ENCODE measurements at places on chromosomes 16 and 17.

DNA sequence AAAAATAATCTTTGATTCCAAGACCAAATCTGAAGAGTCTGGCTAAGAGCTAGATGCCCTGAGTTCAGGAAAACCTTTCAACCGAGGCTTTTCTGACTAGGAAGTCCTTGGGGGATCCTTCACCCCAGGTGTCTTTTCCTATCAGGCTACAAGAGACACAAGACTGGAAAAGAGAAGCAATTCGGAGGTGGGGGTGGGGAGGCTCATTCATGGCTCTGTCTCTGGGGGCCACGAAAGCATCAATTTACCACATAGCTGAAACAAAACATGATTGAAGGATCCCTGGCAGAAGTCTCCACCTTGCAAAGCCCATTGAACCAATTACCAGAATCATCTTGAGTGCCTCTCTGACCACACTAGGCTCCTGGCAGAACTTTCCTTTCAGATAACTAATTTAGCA lies 239.8 kb upstream of the SALL1 start:
- DNase-seq = no peak
- H3K36me3 ChIP-seq = no peaks in the 10 kb centered on the region
- no peak overlapping the region for H3K4me3 ChIP-seq
- no peaks in the 10 kb centered on the region for H3K27me3 ChIP-seq
- no peaks in the 10 kb centered on the region for H3K4me1 ChIP-seq

GRCh38 chr17:30534298-30534697 lies 57.1 kb downstream of the GOSR1 start:
- H3K27me3 ChIP-seq = no peaks in the 10 kb centered on the region
- no peaks in the 10 kb centered on the region for H3K4me1 ChIP-seq
- H3K27ac ChIP-seq = no peak overlapping the region
- H3K36me3 ChIP-seq = no peaks in the 10 kb centered on the region
- DNase-seq = no peak

GRCh38 chr17:76667786-76668453 lies 24.4 kb upstream of the ST6GALNAC1 start:
- H3K27ac ChIP-seq = no peak overlapping the region
- no peak overlapping the region for H3K4me3 ChIP-seq
- H3K4me1 ChIP-seq = peaks cover 20% of the 10 kb centered on the region
- no peaks in the 10 kb centered on the region for H3K27me3 ChIP-seq
- no peak for DNase-seq

- H3K4me1 ChIP-seq = no peaks in the 10 kb centered on the region
- H3K27ac ChIP-seq = no peak overlapping the region
- no peaks in the 10 kb centered on the region for H3K27me3 ChIP-seq
- DNase-seq = no peak
- H3K36me3 ChIP-seq = no peaks in the 10 kb centered on the region
Measured at GRCh38 chr17:46898364-46898763, 24.6 kb upstream of the GOSR2 start.

GRCh38 chr17:77666881-77667395 lies 291.6 kb upstream of the TNRC6C start:
- no peaks in the 10 kb centered on the region for H3K36me3 ChIP-seq
- H3K27ac ChIP-seq = no peak overlapping the region
- no peak for DNase-seq
- H3K4me3 ChIP-seq = no peak overlapping the region
- H3K4me1 ChIP-seq = no peaks in the 10 kb centered on the region

DNA sequence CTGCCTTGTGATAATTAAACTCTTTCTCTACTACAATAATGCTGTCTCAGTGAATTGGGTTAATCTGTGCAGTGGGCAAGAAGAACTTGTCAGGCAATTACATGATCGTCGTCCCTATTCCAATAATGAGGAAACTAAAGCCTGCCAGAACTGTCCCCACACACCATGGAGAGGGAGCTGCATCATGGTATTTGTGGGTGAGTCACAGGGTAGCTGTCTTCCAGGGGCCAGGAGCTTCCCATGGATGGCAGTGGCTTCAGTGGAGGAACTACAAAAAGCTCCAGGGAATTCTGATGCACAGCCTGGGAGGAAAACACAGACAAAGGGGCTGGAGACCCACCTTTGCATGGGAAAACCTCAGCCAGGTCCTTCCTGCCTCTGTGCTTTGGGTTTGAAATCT lies 83.3 kb upstream of the C16orf82 start:
- H3K27me3 ChIP-seq = no peaks in the 10 kb centered on the region
- no peak for DNase-seq
- no peaks in the 10 kb centered on the region for H3K4me1 ChIP-seq
- H3K36me3 ChIP-seq = no peaks in the 10 kb centered on the region
- no peak overlapping the region for H3K4me3 ChIP-seq

DNA sequence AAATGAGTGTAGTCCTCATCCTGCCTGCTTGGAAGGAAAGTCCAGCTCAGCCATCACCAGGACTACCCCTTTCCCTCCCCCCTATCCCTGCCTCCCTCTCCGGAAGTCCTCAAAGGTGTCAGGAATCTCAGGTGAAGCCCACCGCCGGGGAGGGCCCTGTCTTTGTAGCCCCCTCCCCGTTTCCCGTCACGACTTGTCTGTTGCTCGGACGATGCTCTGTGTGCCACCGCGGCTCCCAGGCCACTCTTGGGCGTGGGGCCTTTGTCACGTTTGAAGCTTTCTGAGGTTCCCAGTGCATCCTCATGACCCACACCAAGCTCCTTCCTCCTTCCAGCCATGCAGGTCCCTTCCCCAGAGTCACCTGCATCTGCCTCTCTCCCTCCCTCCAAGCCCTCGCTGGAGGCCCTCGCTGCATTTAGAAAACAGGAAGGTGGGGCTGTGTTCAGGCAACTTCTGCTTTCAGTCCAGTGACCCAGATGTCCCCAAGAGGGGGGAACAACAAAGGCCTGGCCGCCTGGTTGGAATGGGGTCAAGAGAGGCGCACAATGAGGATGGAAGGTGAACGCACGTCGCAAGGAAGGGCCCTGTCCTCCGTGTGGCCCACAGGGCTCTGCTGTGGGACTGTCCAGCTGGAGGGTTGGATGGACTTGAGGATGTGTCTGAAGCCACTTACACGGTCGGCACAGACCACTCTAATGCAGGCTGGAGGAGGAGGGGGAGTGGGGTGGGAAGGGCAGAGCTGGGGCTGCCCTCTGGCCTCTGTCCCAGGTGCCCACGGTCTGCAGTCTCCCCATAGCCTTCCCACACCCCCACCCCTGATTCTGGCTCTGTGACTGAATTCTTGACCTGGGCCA lies 59.9 kb downstream of the OR1D5 start:
- H3K4me1 ChIP-seq = peaks cover 17% of the 10 kb centered on the region
- H3K27me3 ChIP-seq = no peaks in the 10 kb centered on the region
- H3K36me3 ChIP-seq = peaks cover 6% of the 10 kb centered on the region
- no peak for DNase-seq

GRCh38 chr16:52191531-52192134 lies 355.3 kb downstream of the TOX3 start:
- H3K36me3 ChIP-seq = no peaks in the 10 kb centered on the region
- H3K4me1 ChIP-seq = no peaks in the 10 kb centered on the region
- no peak overlapping the region for H3K27ac ChIP-seq
- no peak overlapping the region for H3K4me3 ChIP-seq

DNA sequence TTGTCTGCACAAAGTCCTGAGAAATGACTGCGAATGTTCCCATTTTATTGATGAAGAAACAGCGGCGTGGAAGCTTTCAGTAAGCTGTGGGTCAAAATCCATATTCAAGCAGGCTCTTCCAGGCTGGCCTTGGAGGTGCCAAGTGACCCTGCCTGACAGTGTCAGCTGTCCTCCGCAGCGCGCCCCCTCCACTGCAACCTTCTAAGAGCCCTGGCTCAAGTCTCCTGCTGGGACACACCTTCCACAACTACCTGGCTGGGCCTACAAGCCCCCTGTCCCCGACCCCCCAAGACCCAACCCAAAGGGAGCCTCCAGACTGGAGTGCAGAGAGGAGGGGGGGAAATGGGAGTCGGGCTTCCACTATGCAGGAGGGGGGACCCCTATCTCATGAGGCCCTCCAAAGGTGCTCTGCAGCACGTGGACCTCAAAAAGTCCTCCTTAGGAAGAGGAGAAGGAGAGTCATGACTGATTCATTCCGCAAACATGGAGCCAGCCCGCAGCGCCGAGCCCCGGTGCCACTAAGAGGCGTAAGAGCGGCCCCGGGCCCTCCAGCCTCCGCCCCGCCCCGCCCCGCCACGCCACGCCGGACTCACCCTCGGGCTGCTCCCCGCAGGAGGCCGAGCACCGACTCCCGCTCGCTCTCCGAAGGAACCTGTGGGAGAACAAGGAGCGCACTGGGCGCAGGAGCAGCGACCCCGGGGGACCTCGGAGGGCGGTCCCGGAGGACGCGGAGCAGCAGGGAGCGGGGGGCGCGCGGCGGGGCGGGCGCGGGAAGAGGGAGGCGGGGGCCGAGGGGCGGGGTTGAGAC lies 574 bp downstream of the MPP3 start:
- H3K4me1 ChIP-seq = no peaks in the 10 kb centered on the region
- peak overlapping the region; percentile 79 for H3K4me3 ChIP-seq
- no peaks in the 10 kb centered on the region for H3K36me3 ChIP-seq

DNA sequence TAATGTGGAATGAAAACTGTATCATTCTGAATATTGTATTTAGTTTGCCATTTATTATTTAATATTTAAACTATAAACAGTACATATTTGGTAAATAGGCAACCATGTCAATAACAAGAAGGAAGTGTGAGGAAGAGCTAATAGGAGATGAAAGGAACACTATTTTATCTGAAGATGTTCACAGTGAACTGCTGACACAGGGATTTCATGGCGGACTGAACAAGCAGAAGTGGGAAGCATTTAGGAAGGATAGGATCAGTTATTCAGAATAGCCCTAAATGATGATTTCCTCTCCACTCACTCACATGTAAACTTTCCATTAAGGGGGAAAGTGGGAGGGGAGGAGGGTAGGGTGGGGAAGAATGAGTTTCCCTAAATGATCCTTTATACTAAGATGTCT lies 682.4 kb downstream of the TOX3 start:
- no peak for DNase-seq
- no peaks in the 10 kb centered on the region for H3K4me1 ChIP-seq

DNA sequence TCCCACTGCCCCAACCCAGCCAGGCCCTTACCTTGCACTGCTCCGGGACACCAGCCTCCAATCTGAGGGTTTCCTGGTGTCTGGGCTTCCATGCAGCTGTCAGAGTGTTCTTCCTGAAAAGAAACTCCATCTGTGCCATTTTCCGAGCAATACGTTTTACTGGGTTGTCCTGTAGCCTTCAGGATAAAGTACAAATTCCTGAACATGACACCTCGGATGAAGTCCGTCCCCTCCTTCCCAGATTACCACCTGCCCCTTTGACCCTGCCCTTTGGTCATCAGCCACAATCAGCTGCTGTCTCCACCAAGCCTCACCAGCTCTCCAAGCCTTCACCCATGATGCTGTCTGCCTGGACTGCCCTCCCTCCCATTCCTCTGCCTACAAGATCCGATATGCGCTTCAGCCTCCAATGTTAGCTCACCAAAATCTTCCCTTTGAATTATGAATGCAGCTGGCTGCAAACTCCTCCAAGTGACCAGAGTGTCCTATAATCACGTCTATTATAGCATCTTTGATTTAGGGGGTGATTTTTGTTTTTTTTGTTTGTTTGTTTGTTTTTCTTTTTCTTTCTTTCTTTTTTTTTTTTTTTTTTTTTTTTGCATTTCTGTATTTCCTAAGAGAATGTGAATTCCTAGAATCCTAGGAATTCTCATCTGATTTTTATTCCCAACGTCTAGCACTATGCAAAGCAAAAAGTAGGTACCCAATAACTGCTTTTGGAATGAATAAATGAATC lies 60.6 kb upstream of the KIFC3 start:
- no peaks in the 10 kb centered on the region for H3K27me3 ChIP-seq
- no peak overlapping the region for H3K4me3 ChIP-seq
- no peaks in the 10 kb centered on the region for H3K4me1 ChIP-seq
- H3K36me3 ChIP-seq = no peaks in the 10 kb centered on the region

GRCh38 chr17:77189148-77189547 lies 48.4 kb downstream of the SEC14L1 start:
- no peak overlapping the region for H3K27ac ChIP-seq
- no peaks in the 10 kb centered on the region for H3K27me3 ChIP-seq
- H3K4me3 ChIP-seq = no peak overlapping the region
- H3K4me1 ChIP-seq = peaks cover 6% of the 10 kb centered on the region
- no peak for DNase-seq

- peak; percentile 90 for DNase-seq
- H3K27me3 ChIP-seq = no peaks in the 10 kb centered on the region
- H3K4me3 ChIP-seq = peak overlapping the region; percentile 83
- H3K27ac ChIP-seq = peak overlapping the region; percentile 48
- H3K36me3 ChIP-seq = no peaks in the 10 kb centered on the region
- H3K4me1 ChIP-seq = peaks cover 19% of the 10 kb centered on the region
Measured at GRCh38 chr16:1610071-1610898, 1.6 kb downstream of the IFT140 start.

DNA sequence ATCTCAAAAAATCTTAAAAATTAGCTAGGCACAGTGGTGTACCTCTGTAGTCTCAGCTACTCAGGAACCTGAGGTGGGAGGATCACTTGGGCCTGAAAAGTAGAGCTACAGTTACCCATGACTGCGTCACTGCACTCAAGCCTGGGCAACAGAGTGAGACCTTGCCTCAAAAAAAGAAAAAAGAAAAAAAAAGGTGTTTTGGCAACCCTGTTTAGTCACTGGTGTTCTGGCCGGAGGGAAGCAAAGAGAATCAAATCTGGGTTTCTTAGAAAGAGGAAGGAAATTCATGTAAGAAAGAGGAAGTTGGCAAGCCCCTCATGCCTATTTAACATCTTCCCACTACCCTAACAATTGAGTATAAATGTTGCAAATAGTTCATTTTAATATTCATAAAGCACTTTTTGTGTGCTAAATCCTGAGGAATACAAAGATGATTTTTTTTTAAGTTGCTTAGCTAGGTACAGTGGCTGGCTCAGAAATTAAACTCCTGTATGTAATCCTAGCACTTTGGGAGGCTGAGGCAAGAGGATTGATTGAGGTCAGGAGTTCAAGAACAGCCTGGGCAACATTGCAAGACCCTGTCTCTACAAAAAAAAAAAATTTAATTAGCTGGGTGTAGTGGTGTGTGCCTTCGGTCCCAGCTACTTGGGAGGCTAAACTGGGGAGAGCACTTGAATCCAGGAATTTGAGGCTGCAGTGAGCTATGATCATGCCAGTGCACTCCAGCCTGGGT lies 6.5 kb upstream of the USP32 start:
- H3K4me1 ChIP-seq = no peaks in the 10 kb centered on the region
- no peak for DNase-seq
- peak overlapping the region; percentile 20 for H3K27ac ChIP-seq

Data from pancreas (tissue), 10 donors.